Hepatic stellate cell (primary cell): ENCODE measurements at places on chromosomes 12 and 14.

GRCh38 chr12:24929953-24930352 lies 18.9 kb downstream of the BCAT1 start:
- no peak for DNase-seq

- no peak for DNase-seq
Observed at GRCh38 chr14:52988139-52988538, 37.3 kb upstream of the FERMT2 start.

DNA sequence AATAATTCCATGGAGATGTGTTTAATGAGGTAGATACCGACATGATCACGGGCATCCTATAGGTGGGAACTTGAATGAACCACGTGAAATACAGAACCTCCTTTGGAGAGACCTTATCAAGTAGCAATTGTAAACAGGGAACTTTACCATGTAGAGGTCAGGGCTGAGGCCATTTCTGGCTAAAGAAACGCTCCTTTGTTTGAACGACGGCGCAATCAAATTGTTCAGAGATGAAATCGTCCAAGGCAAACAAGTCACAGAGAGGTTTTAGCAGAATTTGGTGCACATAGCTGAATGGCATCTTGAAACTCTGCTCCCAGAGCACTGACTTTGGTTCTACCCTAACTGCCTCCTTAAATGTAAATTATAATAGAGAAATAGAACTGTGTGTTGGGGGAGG lies 9.8 kb downstream of the PRIMA1 start:
- DNase-seq = no peak

DNA sequence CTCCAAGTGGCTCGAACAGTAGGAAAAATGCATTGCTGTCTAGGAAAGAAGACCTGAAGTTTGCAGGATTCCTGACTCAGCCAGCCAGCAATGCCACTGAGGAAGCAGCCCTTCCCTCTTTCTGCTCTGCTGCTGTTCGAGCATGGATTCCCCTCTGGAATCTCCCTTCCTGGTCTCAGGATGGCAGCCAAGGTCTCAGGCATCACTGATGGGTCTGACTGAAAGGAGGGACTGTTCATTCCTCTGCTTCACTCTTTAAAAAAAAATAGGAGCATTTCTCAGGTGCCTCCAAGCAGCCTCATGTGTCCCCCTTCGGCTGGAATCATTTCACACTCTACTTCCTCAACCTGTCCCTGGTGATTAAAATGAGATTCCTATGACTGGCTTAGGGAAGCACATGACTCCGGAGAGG lies 62.4 kb downstream of the SLC15A4 start:
- no peak for DNase-seq

DNA sequence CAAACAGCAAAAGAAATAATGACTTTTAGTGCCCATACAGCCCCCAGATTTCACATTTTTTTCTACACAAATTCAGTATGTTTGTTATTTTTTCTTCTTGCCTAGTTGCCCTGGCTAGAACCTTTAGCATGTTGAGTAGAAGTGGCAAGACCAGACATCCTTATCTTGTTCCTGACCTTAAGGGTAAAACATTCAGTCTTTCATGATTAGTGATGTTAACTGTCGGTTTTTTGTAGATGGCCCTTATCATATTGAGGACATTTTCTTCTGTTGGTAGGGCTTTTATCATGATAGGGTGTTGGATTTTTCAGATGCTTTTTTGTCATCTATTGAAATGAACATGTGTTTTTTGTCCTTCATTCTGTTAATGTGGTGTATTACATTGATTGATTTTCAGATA lies 17.1 kb downstream of the IRAK3 start:
- no peak for DNase-seq
